ENCODE measurements at places on chromosomes 11 and 22. TPM values are rescaled to one million over a fixed set of nuclear protein-coding genes. Genes with fewer than 3 reads are reported as not detected.

DNA sequence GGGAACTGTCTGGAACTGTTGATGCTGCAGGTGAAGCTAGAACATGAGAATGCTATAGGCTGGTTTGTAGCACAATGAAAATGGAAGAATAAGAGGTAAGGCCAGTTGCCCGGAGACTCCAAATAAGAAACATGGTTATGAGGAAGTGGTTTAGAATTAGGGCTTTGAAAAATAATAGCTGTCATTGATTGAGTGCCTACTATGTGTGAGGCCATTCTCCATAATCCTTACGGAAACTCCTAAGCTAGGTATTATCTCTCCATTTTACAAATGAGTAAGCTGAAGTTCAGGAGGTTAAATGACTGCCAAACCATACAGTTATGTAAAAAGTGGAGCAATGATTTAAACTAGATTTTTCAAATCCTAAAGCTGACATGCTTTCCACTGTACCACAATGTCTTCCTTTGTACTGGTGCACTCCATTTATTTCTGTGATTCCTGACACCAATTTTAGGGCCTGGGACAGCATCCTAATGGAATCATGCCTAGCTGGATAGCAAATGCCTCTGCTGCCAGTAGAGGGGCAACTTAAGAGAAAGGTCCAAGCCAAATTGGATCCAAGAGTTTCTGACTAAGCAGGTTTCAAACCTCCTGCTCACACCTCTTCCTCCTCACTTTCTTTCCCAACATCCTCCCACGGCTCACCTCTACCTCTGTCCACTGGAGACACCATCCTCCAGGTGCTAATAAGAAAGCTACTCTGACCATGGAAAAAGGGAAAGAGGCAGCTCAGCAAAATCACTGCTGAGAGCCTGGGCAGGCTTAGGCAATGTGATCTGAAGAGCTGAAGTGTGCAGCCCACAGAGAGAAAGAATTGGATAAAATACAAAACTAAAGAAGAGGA is 46.9 kb upstream of the PICALM start:
- no peak for DNase-seq

- no peak for DNase-seq
These were observed 437.8 kb upstream of the CCDC90B start for GRCh38 chr11:83723999-83724398.

DEFB131B gene
- total RNA-seq: not detected

CBLIF gene
- total RNA-seq: not detected

DNA sequence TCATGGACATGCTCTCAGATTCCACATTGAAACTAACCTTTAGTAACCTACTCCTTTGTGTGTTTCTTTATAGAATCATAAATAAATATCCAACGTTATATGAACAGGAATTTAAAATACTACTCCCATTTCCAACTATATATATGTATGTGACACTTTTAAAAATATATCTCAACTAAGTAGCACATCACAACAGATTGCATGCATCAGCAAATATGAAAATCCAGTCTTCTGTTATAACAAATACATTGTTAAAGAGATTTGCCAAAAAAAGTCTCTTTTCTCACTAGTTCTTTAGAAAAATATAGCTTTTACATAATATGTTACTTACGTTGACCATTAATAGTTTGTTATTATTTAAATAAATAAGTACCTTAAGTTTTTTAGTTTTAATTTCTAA is 1608.6 kb upstream of the RAG2 start:
- no peak for DNase-seq

GRCh38 chr22:29635734-29636357 is 32.4 kb downstream of the NF2 start:
- no peak for DNase-seq

NPTXR gene
- total RNA-seq: 4.8 TPM

RNF121 gene
- total RNA-seq: 44.9 TPM

All from osteocyte (in vitro differentiated cells).